Stimulated activated CD4-positive, alpha-beta T cell treated with anti-CD3 and anti-CD28 coated beads, Interleukin-12 subunit alpha, Interleukin-12 subunit beta, amount 100 ng/mL, for 4 hours (primary cell): ENCODE measurements at places on chromosomes 1 and 21.

- no peak for DNase-seq
Observed at GRCh38 chr1:205579711-205580110, 52.1 kb downstream of the ELK4 start.

DNA sequence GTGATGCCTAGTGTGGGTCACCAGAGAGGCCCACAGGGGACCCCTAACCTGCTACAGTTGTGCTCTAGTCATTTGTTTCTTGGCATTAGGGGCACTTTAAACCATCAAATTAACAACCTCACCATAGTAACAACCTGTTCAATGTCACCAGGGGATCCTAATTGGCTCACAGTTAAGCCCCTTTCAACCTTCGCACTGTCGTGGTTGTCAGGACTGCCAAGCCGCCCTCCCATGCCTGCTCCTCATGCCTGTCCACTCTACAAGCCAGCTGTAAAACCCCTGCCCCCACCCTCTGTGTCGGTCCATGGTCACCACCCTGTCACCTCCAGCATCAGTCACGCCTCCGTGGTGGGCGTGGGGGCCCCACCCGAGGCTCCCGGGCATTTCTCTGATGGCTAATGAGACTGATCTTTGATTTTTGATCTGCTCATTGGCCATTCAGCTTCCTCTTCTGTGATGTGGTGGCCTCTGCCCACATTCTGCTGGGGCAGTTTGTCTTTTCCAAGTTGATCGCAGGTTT, 96.6 kb downstream of the WDR4 start:
- no peak for DNase-seq

GRCh38 chr21:31710586-31710985, 21.3 kb downstream of the SCAF4 start:
- no peak for DNase-seq

DNA sequence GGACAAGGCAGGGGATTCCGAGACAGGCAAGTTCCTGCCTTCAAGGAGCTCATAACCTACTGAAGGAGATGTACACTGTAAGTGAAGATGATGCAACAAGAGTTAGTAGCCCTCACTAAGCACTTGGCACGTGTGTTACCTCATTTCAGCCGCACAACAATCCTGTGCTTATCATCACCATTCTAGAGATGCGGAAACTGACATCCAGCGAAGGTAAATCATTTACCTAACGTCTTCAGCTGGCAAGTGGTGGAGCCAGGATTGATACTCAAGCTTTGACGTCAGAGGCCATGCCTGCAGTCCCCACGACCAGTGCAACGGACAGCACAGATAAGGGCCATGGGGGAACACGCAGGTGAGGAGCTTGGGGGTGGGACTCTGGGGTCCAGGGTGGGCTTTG, 2.9 kb upstream of the UBXN10 start:
- DNase-seq = no peak

GRCh38 chr1:50268049-50268448, 155.2 kb downstream of the DMRTA2 start:
- DNase-seq = no peak

- DNase-seq = no peak
Observed at GRCh38 chr1:9840176-9840575, 16.4 kb upstream of the CLSTN1 start.

- no peak for DNase-seq
Observed at GRCh38 chr1:221840511-221841243, 98.8 kb upstream of the DUSP10 start.

DNA sequence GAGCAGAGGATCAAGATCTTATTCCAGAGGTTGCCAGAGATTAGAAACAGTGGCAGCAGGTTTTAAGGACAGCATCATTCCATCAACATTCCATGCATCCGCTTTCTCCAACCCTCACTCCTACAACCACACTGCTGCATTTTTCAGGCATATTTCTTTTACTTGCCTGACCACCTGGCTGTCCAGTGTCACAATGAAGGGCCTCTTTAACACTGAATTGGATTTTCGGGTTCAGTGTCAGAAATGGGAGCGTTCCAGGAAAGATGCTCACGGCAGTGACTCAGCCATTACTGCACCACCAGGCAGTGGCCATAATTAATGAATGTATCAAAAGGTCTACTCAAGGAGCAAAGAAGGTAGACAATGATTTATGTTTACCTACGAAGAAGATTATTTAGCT, 200.4 kb upstream of the ESRRG start:
- DNase-seq = no peak
